ENCODE measurements at places on chromosomes 3 and 15. TPM values are rescaled to one million over a fixed set of nuclear protein-coding genes. Genes with fewer than 3 reads are reported as not detected.

The CADM2 gene
- total RNA-seq, result 137 TPM

The ZBED2 gene
- 0.49 TPM for total RNA-seq

The COMMD2 gene
- 55.8 TPM for total RNA-seq

The GRM7 gene
- total RNA-seq, result 16.7 TPM

The AMT gene
- total RNA-seq, result 13.3 TPM

The GOLGA8K gene
- 0.60 TPM for total RNA-seq

The ZPLD1 gene
- 1.9 TPM for total RNA-seq

The TRAT1 gene
- total RNA-seq, result 0.82 TPM

The NR2E3 gene
- 218 TPM for total RNA-seq

The ANKRD34C gene
- 0.22 TPM for total RNA-seq

The TGM5 gene
- 0.38 TPM for total RNA-seq

The ZKSCAN7 gene
- total RNA-seq, result 29.9 TPM

The MAGI1 gene
- 110 TPM for total RNA-seq

The WDR93 gene
- 0.66 TPM for total RNA-seq

The CCR5 gene
- 0.11 TPM for total RNA-seq

The ITGA11 gene
- total RNA-seq, result 13.7 TPM

The RLBP1 gene
- total RNA-seq, result 102 TPM

The IQCF5 gene
- not detected for total RNA-seq

The SLC7A14 gene
- 4.5 TPM for total RNA-seq

The SYNM gene
- 32.7 TPM for total RNA-seq

The IGSF11 gene
- total RNA-seq, result 51.5 TPM

The RGMA gene
- total RNA-seq, result 13.7 TPM

The NMNAT3 gene
- total RNA-seq, result 21.2 TPM

The PLA2G4D gene
- not detected for total RNA-seq

The AHSG gene
- not detected for total RNA-seq

The PCLAF gene
- total RNA-seq, result 13.6 TPM

The KLHDC8B gene
- 49.9 TPM for total RNA-seq

The ILDR1 gene
- 0.99 TPM for total RNA-seq

The FEZF2 gene
- total RNA-seq, result 14.3 TPM

The SLC25A26 gene
- 22.2 TPM for total RNA-seq

The BUB1B gene
- 14.3 TPM for total RNA-seq

The ISL2 gene
- total RNA-seq, result 9.6 TPM

The ZNF662 gene
- 33.0 TPM for total RNA-seq

The CPEB1 gene
- 9.8 TPM for total RNA-seq

The IL17RE gene
- 0.71 TPM for total RNA-seq

The CLRN1 gene
- total RNA-seq, result 12.0 TPM

The CMTM8 gene
- total RNA-seq, result 3.4 TPM

The VGLL3 gene
- total RNA-seq, result 20.8 TPM

The ZNF80 gene
- not detected for total RNA-seq

The SOX14 gene
- not detected for total RNA-seq

The GABRB3 gene
- 44.0 TPM for total RNA-seq

The TMC3 gene
- total RNA-seq, result 0.22 TPM

The DPPA4 gene
- total RNA-seq, result 1.9 TPM

The MRAS gene
- total RNA-seq, result 30.2 TPM

The GABRR3 gene
- 25.8 TPM for total RNA-seq

The SCAMP5 gene
- total RNA-seq, result 34.9 TPM

The EXD1 gene
- total RNA-seq, result not detected

The HES1 gene
- 211 TPM for total RNA-seq

The SEMA7A gene
- total RNA-seq, result 14.7 TPM

The BCHE gene
- total RNA-seq, result 53.3 TPM

The PROS1 gene
- 43.0 TPM for total RNA-seq

The KCNH8 gene
- total RNA-seq, result 8.2 TPM

The ISLR gene
- 61.2 TPM for total RNA-seq

The LRTM1 gene
- 22.9 TPM for total RNA-seq

The GRAMD2A gene
- total RNA-seq, result 0.66 TPM

The ADGRG7 gene
- 0.22 TPM for total RNA-seq

The DPPA2 gene
- total RNA-seq, result not detected

The DAZL gene
- not detected for total RNA-seq

The CELSR3 gene
- total RNA-seq, result 26.3 TPM

The CSPG5 gene
- 81.9 TPM for total RNA-seq

Measured in camera-type eye (tissue), 1 donor.